Activated CD4-positive, alpha-beta T cell treated with anti-CD3 and anti-CD28 coated beads, Interleukin-2, amount 10 ng/mL, durations not matched to agents 24 days and 14 days (primary cell): ENCODE measurements at places on chromosomes 2 and 18. TPM values are rescaled to one million over a fixed set of nuclear protein-coding genes. Genes with fewer than 3 reads are reported as not detected.

- no peak overlapping the region for H3K4me3 ChIP-seq
- no peaks in the 10 kb centered on the region for H3K4me1 ChIP-seq
- no peak for DNase-seq
- no peaks in the 10 kb centered on the region for H3K27me3 ChIP-seq
- H3K27ac ChIP-seq, result no peak overlapping the region
Observed at GRCh38 chr2:141021109-141021508, 1109.7 kb downstream of the LRP1B start.

The FAM237A gene
- not detected in 2 replicates for total RNA-seq

The CFAP65 gene
- total RNA-seq, result not detected in 2 replicates

GRCh38 chr18:79769698-79770500 is 27.8 kb upstream of the KCNG2 start:
- no peak for DNase-seq
- H3K4me3 ChIP-seq, result no peak overlapping the region
- peaks cover 2% of the 10 kb centered on the region for H3K27me3 ChIP-seq

GRCh38 chr2:229407170-229407569 is 136.1 kb upstream of the PID1 start:
- no peaks in the 10 kb centered on the region for H3K36me3 ChIP-seq
- no peak overlapping the region for H3K27ac ChIP-seq
- H3K4me1 ChIP-seq, result no peaks in the 10 kb centered on the region
- H3K4me3 ChIP-seq, result no peak overlapping the region
- no peaks in the 10 kb centered on the region for H3K27me3 ChIP-seq
- DNase-seq, result peak; percentile 42

DNA sequence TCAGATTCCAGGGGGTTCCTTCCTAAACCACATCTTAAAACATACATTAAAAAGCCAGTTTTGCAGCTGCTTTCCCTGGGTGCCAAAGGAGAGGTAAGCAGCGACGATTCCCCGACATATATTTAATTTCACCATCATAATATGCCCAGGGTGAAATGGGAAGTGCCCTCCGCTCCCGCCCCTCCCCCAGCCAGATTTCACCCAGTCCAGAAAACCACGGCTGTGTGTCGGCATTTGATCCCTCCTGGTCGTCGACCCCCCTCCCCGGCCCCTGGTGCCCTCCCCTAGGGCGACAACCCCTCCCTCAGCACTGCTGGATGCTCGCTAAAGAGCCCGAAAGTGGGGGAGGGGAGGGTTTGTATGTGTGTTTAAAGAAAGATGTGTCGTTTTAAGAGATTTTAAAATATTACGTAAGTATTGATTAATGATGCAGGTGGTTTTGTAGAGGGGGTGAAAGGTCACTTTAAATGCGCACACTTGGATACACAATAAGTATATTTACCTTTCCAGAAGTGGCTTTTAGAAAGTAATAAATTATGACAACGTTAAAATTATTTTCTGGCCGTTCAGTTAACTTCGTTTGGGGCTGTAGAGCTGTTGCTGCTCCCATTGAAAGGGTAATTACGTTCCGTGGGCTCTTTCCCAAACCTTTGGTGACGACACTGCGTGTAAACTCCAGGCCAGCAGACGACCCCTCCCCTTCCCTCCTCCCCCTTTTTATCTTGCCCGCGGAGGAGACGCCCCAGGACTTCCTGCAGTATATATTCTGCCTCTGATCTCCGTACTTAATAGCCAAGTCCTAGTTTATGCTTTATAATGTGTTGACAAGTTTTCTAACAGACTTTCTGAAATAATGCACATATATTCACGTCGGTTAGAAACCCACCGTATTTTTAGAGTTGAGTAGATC is 3.4 kb upstream of the BCL11A start:
- peaks cover 20% of the 10 kb centered on the region for H3K4me1 ChIP-seq
- H3K27me3 ChIP-seq, result peaks cover 75% of the 10 kb centered on the region
- peak overlapping the region; percentile 72 for H3K27ac ChIP-seq
- peak overlapping the region; percentile 22 for H3K4me3 ChIP-seq
- DNase-seq, result peak; percentile 47

- no peak for DNase-seq
- peaks cover 13% of the 10 kb centered on the region for H3K27me3 ChIP-seq
- H3K4me1 ChIP-seq, result no peaks in the 10 kb centered on the region
- H3K36me3 ChIP-seq, result no peaks in the 10 kb centered on the region
Observed at GRCh38 chr18:57976230-57976773, 67.7 kb upstream of the NEDD4L start.

DNA sequence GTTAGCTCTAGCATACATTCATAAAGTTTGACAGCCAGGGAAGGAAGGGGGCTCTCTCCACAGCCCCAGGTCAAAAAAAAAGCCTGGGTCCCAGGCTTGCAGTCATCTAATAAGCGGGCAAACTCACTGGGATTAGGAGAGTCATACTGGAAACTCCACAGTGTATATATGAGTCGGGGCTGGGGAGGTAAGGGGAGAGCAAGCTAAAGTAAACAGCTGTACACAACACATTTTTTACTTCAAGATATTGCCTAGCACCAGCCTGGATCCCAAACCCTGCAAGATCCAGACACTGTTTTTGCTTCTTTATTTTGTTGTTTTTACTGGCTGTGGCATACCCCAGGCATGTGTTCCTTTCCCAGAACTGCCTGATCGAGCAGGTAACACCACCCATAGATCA is 291.3 kb upstream of the TANK start:
- H3K27ac ChIP-seq, result no peak overlapping the region
- no peak overlapping the region for H3K4me3 ChIP-seq
- DNase-seq, result no peak

The MYOM1 gene
- 0.75 and 1.3 TPM in 2 replicates for total RNA-seq

GRCh38 chr2:204177977-204178522 is 241.5 kb downstream of the ICOS start:
- no peaks in the 10 kb centered on the region for H3K36me3 ChIP-seq
- DNase-seq, result peak; percentile 90
- no peak overlapping the region for H3K27ac ChIP-seq
- no peak overlapping the region for H3K4me3 ChIP-seq
- peaks cover 7% of the 10 kb centered on the region for H3K4me1 ChIP-seq
- peaks cover 32% of the 10 kb centered on the region for H3K27me3 ChIP-seq

DNA sequence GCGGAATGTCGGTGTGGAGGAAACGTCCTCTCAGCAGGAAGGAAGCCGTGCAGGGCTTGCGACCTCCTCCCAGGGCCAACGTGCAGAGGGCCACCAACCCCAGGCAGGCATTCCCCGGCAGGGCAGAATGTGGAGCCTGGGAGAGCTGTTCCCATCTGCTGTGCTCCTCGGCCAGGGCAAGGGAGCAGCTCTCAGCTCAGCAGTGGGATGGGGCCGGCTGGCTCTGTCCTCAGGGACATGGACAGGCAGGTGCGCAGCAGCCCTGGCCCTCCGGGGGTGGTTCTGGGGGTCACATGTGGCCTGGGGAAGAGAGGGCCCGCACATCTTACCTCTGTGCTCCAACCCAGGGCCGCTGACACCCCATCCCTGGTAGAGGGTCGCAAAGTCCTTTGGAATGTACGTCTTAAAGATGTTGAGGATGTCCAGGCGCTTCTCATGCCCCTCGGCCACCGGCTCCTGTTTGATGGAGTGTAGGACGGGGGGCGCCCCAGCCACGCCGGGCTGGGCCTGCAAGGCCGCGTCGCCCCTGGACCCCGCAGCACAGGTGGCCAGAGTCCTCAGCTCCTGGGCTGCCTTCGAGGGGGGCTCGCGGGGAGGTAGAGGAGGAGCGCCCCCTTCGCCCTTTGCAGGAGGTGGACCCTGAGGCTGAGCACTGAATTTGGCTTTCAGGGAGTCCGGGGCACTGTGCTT is 116.4 kb downstream of the ZNF516 start:
- no peak overlapping the region for H3K27ac ChIP-seq
- DNase-seq, result no peak
- H3K27me3 ChIP-seq, result peaks cover 5% of the 10 kb centered on the region
- peaks cover 2% of the 10 kb centered on the region for H3K36me3 ChIP-seq

The PAX8 gene
- 0.45 and 0.77 TPM in 2 replicates for total RNA-seq

GRCh38 chr18:12254136-12254819 is at the start of gene CIDEA:
Gene CIDEA, plus strand, starts transcription at chr18:12254361. Its CDS starts 23 bp downstream, at chr18:12254384.
- H3K27me3 ChIP-seq, result peaks cover 61% of the 10 kb centered on the region
- no peak within 1 kb of the TSS for H3K27ac ChIP-seq
- H3K4me3 ChIP-seq, result no peak within 1 kb of the TSS

The RFX8 gene
- 0.38 and 0.49 TPM in 2 replicates for total RNA-seq

GRCh38 chr2:187171318-187171717 is 276.7 kb downstream of the CALCRL start:
- no peaks in the 10 kb centered on the region for H3K27me3 ChIP-seq
- no peak overlapping the region for H3K4me3 ChIP-seq
- H3K36me3 ChIP-seq, result no peaks in the 10 kb centered on the region

GRCh38 chr2:5618271-5618670 is 73.9 kb upstream of the SOX11 start:
- no peak for DNase-seq
- no peak overlapping the region for H3K27ac ChIP-seq
- H3K4me1 ChIP-seq, result no peaks in the 10 kb centered on the region
- no peak overlapping the region for H3K4me3 ChIP-seq
- no peaks in the 10 kb centered on the region for H3K27me3 ChIP-seq

DNA sequence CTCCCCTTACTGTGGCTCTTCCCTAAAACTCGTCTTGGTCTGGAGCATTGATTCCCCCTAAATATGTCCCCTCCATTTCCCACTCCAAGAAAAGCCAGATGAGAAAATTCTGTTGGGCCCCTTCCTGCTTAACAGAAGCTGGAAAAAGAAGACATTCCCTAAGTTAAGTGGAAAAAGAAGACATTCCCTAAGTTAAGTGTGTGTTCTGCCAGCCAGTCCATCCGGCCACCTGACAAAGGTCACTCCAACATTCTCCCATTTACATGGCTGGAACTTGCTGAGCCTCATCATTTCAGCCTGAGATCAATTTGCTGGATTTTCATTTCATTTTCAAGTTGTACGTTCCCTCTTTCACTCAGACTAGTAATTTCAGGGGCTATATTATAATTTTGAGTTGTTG is 52.0 kb downstream of the LYPD1 start:
- H3K36me3 ChIP-seq, result no peaks in the 10 kb centered on the region
- H3K27me3 ChIP-seq, result no peaks in the 10 kb centered on the region
- no peak for DNase-seq
- H3K4me1 ChIP-seq, result no peaks in the 10 kb centered on the region

- H3K27me3 ChIP-seq, result peaks cover 10% of the 10 kb centered on the region
- no peaks in the 10 kb centered on the region for H3K36me3 ChIP-seq
- H3K4me1 ChIP-seq, result peaks cover 8% of the 10 kb centered on the region
- H3K27ac ChIP-seq, result peak overlapping the region; percentile 28
- no peak for DNase-seq
- H3K4me3 ChIP-seq, result no peak overlapping the region
Observed at GRCh38 chr2:74392449-74392743, 12.3 kb upstream of the DCTN1 start.

The VIL1 gene
- total RNA-seq, result not detected in 2 replicates

GRCh38 chr18:9025091-9025838 is 77.2 kb upstream of the NDUFV2 start:
- H3K27ac ChIP-seq, result no peak overlapping the region
- DNase-seq, result no peak
- H3K27me3 ChIP-seq, result peaks cover 16% of the 10 kb centered on the region
- H3K4me3 ChIP-seq, result no peak overlapping the region
